Activated CD4-positive, alpha-beta T cell treated with anti-CD3 and anti-CD28 coated beads, Interleukin-2, amount 10 ng/mL, durations not matched to agents 24 days and 14 days (primary cell): ENCODE measurements at places on chromosomes 2 and 18. TPM values are rescaled to one million over a fixed set of nuclear protein-coding genes. Genes with fewer than 3 reads are reported as not detected.

GRCh38 chr18:70028734-70029133, 81.1 kb upstream of the CD226 start:
- peaks cover 33% of the 10 kb centered on the region for H3K36me3 ChIP-seq
- H3K4me3 ChIP-seq = no peak overlapping the region
- H3K27ac ChIP-seq = no peak overlapping the region
- H3K27me3 ChIP-seq = no peaks in the 10 kb centered on the region

MTX2 gene
- 29.9 and 30.7 TPM in 2 replicates for total RNA-seq

- peaks cover 7% of the 10 kb centered on the region for H3K4me1 ChIP-seq
- no peak overlapping the region for H3K4me3 ChIP-seq
- H3K36me3 ChIP-seq = no peaks in the 10 kb centered on the region
- DNase-seq = no peak
Observed at GRCh38 chr2:231425291-231425810, 29.8 kb downstream of the B3GNT7 start.

NLRC4 gene
- total RNA-seq = 0.19 and 0.24 TPM in 2 replicates

GRCh38 chr2:75666911-75667310, 20.3 kb downstream of the MRPL19 start:
- no peaks in the 10 kb centered on the region for H3K27me3 ChIP-seq
- peaks cover 38% of the 10 kb centered on the region for H3K36me3 ChIP-seq
- DNase-seq = no peak
- no peak overlapping the region for H3K27ac ChIP-seq

MYO7B gene
- 0.07 and 0.12 TPM in 2 replicates for total RNA-seq

DNA sequence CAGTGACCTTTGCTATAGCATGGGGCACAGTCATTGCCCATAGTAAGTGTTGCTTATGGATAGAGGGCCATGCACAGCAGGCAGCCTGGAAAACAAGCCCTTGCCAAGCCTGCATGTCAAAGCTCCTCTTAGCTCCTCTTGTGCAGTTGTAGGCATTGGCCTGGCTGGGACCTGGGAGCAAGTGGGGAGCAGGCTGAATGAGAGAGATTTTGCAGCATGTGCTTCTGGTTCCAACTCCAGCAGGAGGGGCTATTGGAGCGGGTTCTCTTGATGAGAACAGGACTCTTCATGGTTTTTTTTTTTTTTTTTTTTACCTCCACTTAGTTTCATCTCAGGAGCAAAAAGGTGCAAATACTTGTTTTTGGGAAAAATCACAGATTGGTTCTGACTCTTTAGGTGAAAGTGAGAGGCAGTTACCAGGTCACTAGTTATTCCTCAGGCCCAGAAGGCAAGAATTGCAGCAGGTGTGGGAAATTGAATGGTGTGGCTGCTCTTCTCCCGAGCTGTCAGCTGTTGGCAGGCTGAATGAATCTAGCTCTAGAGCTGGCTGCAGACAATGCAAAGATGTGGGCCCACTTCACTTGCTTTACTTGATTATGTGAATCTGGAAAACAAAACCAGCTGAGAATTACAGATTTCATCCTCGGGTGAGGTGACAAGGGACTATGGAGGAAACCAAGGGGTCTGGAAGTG, 95.9 kb downstream of the MAP4K4 start:
- H3K27me3 ChIP-seq = no peaks in the 10 kb centered on the region
- H3K36me3 ChIP-seq = peaks cover 29% of the 10 kb centered on the region

DNA sequence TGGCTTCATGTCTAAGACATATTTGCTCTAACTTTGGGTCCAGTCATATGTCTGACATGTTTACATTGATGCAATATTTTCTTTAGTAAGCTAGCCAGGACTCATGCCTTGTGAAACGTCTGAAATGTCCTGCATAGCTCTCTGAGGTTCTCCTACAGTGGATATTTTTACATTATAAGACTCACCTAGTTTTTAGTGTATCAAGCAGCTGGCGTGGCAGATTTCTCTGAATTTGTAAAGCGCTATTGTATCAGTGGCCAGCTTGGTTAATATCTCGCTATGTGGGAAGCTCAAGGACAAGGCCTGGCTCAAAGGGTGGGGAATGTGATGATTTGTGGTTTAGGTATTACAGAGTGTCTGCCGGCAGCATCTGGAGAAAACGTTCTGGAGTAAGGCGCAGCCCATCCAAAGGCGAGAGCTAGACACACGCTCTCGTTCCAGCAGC, 164.3 kb downstream of the LTBP1 start:
- no peak for DNase-seq
- H3K4me3 ChIP-seq = no peak overlapping the region
- no peaks in the 10 kb centered on the region for H3K36me3 ChIP-seq
- peaks cover 3% of the 10 kb centered on the region for H3K27me3 ChIP-seq

DNA sequence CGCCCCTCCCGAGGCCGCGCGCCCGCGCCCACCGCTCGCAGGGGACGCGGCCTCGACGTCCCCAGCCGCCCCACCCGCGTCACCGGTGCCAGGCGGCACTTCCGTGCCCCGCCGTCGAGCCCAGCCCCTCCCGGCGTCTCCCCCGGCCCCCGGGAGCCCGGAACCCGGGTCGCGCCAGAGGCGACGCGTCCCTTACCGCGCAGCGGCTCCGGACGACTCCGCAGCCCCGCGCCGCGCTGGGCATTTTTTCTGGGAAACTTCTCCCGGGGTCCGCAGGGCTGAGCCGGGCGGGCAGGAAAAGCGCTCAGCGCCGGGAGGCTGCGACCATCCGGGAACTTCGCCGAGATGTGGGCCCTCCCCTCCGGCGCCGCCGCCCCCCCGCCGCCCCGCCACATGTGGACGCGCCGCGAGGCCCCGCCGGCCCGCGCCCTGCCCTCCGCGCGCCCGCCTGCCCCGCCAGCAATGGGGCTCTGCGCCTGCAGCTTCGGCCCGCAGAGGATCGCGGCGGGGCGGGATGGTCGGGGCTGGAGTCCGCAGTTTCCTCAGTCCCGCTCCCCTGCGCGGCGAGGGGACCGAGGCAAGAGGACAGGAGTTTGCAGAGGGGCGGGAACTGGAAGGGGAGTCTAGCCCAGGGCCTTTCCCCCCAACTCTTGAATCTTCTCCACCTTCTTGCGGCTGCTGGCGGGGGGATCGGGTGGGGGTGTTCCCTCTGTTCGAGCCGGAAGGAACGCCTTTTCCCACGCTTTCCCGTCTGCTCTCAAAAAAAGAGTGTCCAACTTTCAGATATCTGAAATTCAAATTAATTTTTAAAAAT, 81.5 kb downstream of the CHRNA1 start:
- peak overlapping the region; percentile 92 for H3K4me3 ChIP-seq
- DNase-seq = peak; percentile 89
